ENCODE measurements at places on chromosomes 4 and X. TPM values are rescaled to one million over a fixed set of nuclear protein-coding genes. Genes with fewer than 3 reads are reported as not detected.

The FHL1 gene
- 17.9 TPM for total RNA-seq

- DNase-seq = no peak
Observed at GRCh38 chr4:112700679-112701078, 63.7 kb downstream of the LARP7 start.

DNA sequence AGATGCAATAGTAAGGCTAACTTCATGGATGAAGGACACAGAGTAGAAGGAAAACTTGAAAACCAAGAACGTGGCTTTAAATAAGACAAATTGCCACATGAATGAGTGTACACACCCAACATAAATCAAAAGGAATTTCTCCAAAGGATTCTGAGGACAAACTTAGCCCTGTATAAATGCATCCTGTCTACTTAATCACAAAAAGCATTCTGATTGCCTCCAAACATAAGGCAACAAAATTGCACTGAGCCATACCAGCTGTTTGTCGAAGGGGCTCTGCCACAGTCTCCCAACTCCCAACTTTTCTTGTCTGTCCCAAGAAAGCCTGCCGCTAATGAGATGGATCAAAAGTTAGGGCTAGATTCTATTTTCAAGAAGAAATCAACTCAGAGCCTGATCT, 194.3 kb downstream of the SOWAHB start:
- no peak for DNase-seq

- no peak for DNase-seq
Observed at GRCh38 chrX:75748431-75748830, 36.6 kb downstream of the MAGEE2 start.

DNA sequence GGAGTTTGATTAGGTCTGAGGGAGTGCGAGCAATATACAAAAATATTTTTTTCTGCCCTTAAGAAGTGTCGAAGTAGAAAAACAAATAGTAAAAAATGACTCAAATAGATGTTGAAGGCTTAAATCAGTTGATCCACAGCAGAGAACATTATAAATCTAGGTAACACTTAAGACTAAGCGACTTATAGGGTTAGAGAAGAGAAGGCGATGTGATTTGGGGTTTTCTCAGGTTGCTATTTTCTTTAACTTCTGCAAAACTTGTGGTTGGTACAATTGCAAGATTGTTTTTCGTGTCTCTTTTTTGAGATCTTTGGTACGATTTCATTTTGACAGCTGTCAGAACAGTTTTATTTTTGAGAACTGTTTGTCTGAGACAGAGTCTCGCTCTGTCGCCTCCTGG, 1479.5 kb downstream of the PCDH7 start:
- no peak for DNase-seq

DNA sequence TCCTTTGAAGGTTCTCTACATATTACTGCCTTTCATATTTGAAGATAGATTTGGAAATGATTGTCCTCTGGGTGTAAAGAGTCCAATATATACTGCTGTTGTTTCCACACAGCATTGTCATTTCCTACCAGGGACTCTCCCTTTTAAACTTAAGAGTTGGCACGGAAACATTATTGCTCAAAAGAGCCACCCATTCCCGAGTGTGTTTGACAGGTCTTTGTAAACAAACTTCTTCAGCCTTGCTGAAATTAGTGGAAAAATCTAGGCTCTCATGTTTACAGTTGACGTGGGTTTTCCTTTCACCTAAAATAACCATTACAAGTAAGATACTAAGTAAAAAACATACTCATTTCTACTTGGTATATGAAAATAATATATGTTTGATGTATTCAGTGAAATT, 111.4 kb upstream of the LIMCH1 start:
- DNase-seq = no peak

The AADAT gene
- not detected for total RNA-seq

Data from activated CD8-positive, alpha-beta T cell treated with anti-CD3 and anti-CD28 coated beads for 36 hours (primary cell).